ENCODE measurements at places on chromosomes 3 and 15. TPM values are rescaled to one million over a fixed set of nuclear protein-coding genes. Genes with fewer than 3 reads are reported as not detected.
A peak's percentile ranks its signal among the peaks of the same experiment; 100 is the strongest.

DNA sequence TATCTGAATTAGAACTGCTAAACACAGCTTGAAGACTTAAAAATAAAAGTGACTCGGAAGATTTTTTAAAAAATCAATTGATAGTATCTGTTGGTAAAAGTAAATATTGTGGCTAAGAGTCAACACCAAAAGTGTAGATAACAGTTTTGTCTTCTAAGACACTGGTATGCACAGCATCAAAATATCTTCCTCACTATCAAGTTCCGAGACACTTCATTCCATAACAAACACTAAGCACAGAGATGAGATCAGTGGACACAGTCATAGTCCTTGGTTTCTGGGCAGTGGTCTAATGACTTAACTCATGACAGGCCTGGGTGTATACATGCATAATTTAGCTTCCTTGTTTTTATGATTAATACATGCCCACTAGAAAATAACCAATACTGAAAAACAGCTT, 63.2 kb downstream of the PXYLP1 start:
- peak overlapping the region; percentile 74 for H3K4me3 ChIP-seq
- H3K4me1 ChIP-seq: peaks cover 20% of the 10 kb centered on the region
- H3K27ac ChIP-seq: peak overlapping the region; percentile 18
- H3K36me3 ChIP-seq: peaks cover 18% of the 10 kb centered on the region
- DNase-seq: no peak
- peaks cover under 1% of the 10 kb centered on the region for H3K27me3 ChIP-seq

DNA sequence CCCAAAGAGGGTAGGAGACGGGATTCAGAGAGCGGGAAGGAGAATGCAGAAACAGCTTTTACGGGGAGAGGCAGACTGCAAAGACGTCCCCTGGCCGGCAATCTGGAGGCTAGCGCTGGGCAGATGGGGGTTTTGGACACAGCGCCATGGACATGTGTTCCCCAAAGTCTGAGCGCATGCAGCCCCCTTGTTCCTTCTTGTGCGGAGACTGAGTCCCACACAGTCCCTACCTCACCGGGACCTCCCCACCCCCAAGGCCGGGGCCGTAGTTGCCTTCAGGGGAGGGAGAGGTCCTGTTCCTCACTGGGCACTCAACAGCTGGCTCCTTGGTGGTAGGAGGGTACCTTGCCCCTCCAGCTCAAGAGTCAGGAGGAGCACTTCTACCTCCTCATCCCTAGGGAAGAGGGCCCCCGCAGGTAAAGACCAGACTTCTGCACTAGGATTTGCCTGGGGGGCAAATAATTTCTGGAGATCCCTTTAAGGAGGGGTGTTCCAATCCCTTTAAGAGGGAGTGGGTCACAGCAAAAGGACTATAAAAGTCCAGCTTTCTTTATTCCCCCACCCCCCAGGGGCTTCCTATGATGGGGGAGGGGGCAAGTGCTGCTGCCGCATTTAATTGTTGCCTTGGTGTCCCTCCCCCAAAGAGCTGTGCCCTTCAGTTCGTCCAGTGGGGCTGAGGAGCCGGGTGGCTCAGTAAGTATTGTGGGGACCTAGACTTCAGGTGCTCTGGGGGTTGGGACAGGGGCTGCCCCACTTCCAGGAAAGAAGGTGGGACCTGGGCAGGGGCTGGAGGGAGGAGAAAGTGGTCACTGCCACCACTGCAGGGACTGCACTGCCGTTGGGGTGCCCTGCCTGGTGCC, 3.6 kb upstream of the BAHD1 start:
- DNase-seq: no peak
- H3K4me3 ChIP-seq: peak overlapping the region; percentile 56
- peaks cover 7% of the 10 kb centered on the region for H3K4me1 ChIP-seq
- peaks cover 57% of the 10 kb centered on the region for H3K27me3 ChIP-seq

GRCh38 chr3:17806201-17806600, 63.8 kb upstream of the TBC1D5 start:
- no peak overlapping the region for H3K4me3 ChIP-seq
- peaks cover 8% of the 10 kb centered on the region for H3K4me1 ChIP-seq
- peaks cover 7% of the 10 kb centered on the region for H3K27me3 ChIP-seq
- H3K27ac ChIP-seq: no peak overlapping the region
- H3K36me3 ChIP-seq: peaks cover 2% of the 10 kb centered on the region

- no peaks in the 10 kb centered on the region for H3K4me1 ChIP-seq
- no peak overlapping the region for H3K27ac ChIP-seq
- H3K36me3 ChIP-seq: no peaks in the 10 kb centered on the region
- H3K4me3 ChIP-seq: no peak overlapping the region
- H3K27me3 ChIP-seq: peaks cover 24% of the 10 kb centered on the region
Observed at GRCh38 chr15:101482526-101483371, 6.8 kb downstream of the PCSK6 start.

DNA sequence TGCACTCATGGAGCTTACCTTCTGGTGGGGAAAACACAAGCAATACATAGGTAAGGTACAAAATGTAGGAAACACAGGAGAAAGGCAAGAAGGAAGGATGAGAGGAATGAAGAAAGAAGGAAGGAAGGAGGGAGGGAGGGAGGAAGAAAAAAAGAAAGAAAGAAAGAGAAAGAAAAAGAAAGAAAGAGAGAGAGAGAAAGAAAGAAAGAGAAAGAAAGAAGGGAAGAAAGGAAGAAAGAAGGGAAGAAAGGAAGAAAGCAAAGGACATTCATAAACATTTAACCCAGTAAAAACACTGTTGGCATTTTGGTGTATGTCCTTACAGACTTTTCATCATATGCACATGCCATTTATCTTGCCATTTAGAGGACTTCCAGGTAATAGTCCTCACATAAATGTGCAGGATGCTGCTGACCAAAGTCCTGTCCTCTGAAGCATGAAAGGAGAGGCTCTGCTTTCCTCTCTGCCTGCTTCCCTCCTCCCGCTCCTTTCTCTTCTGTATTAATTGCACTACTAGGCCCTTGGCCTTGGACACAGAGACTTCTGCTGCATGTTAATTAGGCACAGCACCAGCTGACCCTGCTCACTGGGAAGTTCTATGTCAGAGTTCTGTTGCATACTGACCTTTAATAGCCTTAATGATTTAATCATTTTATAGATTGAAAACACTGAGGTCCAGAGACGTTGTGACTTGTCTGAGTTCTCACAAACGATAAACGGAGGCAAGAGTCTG, 29.7 kb upstream of the NDUFB4 start:
- H3K36me3 ChIP-seq: no peaks in the 10 kb centered on the region
- no peak for DNase-seq
- peaks cover 2% of the 10 kb centered on the region for H3K27me3 ChIP-seq

DNA sequence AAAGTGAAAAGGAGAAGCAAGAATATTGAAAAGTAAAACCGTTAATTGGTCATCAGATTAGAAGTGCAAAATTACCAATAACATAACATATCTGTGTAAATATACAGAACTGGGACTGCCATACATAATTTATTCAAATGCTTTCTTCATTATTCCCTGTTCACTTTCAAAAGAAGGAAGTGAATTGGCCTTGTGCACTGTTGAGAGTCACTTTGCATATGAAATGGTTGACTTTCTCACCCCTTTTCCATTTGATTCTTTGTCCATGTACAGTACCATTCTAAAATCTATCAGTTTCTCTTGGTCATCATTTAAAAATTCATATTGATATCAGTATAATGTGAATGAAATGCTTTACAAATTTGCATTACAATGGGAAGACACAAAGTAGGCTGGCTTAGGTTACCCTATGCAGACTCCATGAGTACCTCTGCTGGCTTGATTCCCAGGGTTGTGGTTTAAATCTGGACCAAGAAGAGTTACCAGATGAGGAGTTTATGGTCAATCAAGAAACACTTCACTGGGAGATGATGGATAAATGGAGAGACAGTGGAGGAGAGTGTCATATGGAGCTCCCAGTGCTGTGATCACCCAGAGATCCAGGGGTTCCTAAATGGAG, 210.9 kb upstream of the TOPAZ1 start:
- DNase-seq: no peak
- no peaks in the 10 kb centered on the region for H3K36me3 ChIP-seq
- H3K4me3 ChIP-seq: no peak overlapping the region

DNA sequence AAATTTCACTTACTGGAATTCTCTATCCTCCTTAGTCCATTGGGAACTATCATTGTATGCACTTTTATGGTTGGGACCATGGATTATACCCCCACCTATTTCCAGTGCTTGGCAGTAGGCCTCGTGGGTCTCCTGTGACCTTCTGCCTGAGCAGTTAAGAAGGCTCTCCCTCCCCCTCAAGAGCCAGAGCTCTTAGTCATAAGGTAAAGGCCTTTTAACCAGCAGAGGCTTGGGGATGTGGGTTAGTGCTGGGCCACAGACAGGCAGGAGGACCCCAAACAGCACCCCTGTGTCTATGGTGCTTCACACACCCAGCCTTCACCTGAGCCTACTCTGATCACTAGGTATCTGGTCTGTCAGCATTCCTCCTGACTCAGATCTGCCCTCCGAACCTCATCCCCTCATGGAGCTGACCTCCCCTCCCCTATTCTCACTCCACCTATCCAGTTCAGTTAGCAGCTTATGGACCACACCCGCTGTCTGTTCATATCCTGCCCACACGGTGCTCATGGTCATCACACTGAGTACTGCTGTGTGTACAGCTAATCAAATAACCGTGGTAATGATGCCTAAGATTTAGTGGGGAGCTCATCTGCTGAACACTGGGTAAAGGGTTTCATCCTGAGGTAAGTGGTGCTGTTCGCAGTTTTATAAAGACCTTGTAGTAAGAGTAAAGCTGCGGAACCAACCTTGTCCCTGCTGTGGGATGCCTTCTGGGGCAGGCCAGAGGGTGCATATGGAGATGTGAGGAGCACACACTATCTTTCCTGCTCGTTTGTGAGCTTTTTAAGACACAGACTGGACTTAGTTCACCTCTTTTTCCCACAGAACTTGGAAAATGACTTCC, 40.9 kb downstream of the KLHL18 start:
- H3K27ac ChIP-seq: peak overlapping the region; percentile 26
- no peak overlapping the region for H3K4me3 ChIP-seq
- H3K4me1 ChIP-seq: no peaks in the 10 kb centered on the region
- no peaks in the 10 kb centered on the region for H3K27me3 ChIP-seq

GRCh38 chr3:29486096-29486495, 205.2 kb downstream of the RBMS3 start:
- no peak overlapping the region for H3K27ac ChIP-seq
- no peaks in the 10 kb centered on the region for H3K4me1 ChIP-seq
- no peak for DNase-seq

DNA sequence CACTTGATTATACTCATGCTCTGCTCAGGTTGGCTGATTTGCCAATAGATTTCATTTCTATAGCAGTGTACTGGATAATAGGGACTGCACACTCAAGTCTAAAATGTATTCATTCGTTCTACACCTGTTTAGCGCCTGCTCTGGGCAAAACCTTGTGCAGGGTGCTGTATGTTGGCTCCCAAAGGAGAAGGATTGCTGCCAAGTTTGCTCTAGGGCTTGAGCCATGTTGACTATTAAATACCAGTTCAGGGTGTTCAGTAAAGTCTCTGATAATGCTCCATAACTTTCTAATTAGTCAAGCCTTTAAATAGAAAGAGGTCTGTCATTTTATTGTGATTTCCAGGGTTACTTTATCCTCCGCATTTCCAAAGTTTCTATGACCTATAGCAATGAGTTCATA, 470.2 kb downstream of the MAGI1 start:
- H3K36me3 ChIP-seq: no peaks in the 10 kb centered on the region
- H3K27me3 ChIP-seq: no peaks in the 10 kb centered on the region
- no peak overlapping the region for H3K27ac ChIP-seq
- no peaks in the 10 kb centered on the region for H3K4me1 ChIP-seq

GRCh38 chr3:68523330-68523729, 409.0 kb downstream of the TAFA4 start:
- H3K36me3 ChIP-seq: no peaks in the 10 kb centered on the region
- no peak overlapping the region for H3K27ac ChIP-seq
- no peaks in the 10 kb centered on the region for H3K27me3 ChIP-seq
- H3K4me3 ChIP-seq: no peak overlapping the region
- H3K4me1 ChIP-seq: no peaks in the 10 kb centered on the region

DNA sequence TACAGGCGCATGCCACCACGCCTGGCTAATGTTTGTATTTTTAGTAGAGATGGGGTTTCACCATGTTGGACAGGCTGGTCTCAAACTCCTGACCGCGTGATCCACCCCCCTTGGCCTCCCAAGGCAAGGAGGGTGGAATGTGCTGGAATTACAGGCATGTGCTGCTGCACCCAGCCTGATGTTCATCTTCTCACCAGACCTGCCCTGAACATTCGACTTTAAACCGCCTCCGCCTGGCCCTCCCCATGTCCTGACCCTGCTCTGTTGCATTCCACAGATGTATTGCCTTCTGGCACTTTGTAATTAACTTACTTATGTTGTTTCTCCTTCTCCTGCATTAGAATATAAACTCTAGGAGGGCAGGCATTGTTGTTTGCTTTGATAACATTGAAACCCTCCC, 102.1 kb downstream of the LINGO1 start:
- H3K27me3 ChIP-seq: peaks cover 5% of the 10 kb centered on the region
- H3K27ac ChIP-seq: no peak overlapping the region
- H3K4me1 ChIP-seq: no peaks in the 10 kb centered on the region
- H3K4me3 ChIP-seq: no peak overlapping the region
- H3K36me3 ChIP-seq: no peaks in the 10 kb centered on the region

DNA sequence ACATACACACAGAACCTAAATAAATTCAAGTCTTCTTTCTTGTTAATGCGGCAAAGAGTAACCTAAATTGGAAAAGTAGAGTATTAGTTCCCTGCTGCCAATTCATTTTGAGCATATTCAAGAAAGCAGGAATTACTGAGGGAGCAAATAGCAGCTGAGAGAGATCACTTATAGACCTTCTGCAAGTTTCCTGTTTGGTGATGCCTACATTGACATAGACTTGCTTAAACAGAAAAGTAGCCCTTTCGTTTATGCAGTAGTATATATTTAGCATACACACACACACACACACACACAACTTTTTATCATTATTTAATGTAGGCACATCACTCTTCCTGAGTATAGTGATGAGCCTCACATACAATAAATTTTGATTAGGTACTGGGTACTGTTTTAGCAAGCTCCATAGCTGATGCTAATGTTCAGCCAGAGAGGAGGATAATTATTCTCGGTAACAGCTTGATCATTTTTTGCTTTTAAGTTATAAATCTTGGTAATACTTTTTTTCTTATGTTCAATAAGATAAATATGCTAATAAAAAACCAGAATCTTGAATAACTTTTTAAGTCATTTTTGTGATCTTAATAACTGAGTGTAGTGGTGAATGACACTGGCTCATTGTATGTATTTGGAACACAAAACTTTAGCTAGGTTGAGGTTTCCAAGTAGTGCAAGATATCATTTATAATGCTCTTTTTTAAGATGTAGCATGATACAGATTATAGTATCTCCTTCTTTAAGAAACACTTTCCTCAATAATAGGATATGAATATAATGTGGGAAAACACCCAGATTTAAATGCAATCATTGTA, 174.7 kb downstream of the MBNL1 start:
- no peak for DNase-seq
- peak overlapping the region; percentile 33 for H3K27ac ChIP-seq
- peaks cover 28% of the 10 kb centered on the region for H3K36me3 ChIP-seq
- H3K27me3 ChIP-seq: no peaks in the 10 kb centered on the region
- no peak overlapping the region for H3K4me3 ChIP-seq

LYZL4 gene
- not detected for total RNA-seq

CCDC9B gene
- 0.24 TPM for total RNA-seq

PLSCR5 gene
- total RNA-seq: not detected

CCDC54 gene
- total RNA-seq: not detected

AGTR1 gene
- not detected for total RNA-seq

Data from activated T-helper 1 cell treated with anti-CD3 and anti-CD28 coated beads, Interleukin-12 subunit alpha, Interleukin-12 subunit beta, Interleukin-2, Interleukin-4 antibody, amounts not matched to agents 30 ng/mL and 10 ng/mL and 1 ng/mL, durations not matched to agents 14 hours and 24 hours and 36 hours (primary cell).